ENCODE measurements at places on chromosomes 6 and 20.

- no peak for DNase-seq
Observed at GRCh38 chr20:63934271-63935068, 21.7 kb downstream of the UCKL1 start.

DNA sequence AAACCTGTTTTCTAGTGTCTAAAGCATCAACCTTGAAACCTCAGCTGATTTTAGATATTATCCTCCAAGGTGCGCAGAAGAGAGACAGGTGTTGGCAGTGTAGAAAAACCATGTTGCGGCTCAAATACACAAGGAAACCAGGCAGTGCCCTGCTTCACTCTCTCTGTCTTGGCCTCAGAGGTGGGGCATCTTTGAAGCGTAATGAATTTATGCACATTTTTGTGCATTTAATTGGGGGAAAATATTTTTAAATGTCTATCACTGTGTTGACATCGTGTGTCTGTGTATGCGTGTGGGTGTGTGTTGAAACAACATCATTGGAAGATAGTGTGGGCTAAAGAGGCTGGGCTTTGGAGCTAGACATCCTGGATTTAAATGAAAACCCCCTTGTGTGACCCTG, 334.0 kb upstream of the CHD6 start:
- DNase-seq: no peak

DNA sequence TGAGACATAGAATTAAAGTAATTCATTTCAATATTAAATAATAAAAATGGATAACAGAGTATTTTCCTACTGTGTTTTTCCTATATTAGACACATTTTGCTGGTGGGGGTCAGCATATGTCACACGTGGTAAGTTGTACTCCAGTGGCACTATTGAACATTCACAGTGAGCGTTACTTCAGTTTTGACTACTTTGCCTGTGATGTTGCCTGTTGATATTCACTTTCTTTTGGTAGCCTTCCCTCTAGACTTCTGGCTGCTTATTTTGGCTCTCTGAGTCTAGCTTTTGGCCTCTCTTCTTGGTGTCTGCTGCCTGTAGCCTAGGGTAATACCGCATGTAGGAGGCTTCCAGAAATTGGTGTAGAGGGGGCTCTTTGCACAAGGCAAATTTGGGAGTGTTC, 64.4 kb upstream of the TFB1M start:
- DNase-seq: no peak

GRCh38 chr6:169366258-169366901, 112.7 kb upstream of the THBS2 start:
- DNase-seq: no peak

DNA sequence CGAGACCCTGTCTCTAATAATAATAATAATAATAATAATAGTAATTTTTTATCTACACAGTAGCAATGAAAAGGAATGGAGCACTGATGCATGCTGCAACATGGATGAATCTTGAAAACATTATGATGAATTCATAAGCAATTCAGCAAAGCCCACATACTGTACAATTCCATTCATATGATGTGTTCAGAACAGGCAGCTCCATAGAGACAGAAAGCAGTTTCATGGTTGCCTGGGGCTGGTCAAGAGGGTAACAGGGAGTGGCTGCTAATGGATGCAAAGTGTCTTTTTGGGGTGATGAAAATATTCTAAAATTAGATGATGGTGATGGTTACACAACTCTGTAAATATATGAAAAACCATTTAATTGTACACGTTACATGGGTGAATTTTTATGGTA, 43.6 kb downstream of the SLC24A3 start:
- DNase-seq: no peak

DNA sequence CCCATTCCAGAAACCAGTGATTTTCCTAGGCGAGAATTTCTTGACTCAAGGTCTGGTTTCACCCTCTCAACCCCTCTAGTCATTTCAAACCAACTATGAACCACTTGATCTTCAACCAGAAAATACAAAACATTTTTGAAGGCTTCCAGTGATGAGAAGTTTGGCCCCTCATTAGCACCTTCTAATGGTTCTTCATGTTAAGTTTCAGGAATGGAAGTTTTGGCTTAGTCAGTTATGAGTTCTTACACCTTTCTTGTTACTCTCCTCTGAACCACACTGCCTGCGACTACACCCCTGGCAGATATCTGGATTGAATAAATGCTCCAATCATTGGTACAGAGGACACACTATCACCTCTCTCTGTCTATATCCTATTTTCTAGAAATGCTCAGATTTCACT, 67.2 kb downstream of the GJA10 start:
- DNase-seq: no peak

DNA sequence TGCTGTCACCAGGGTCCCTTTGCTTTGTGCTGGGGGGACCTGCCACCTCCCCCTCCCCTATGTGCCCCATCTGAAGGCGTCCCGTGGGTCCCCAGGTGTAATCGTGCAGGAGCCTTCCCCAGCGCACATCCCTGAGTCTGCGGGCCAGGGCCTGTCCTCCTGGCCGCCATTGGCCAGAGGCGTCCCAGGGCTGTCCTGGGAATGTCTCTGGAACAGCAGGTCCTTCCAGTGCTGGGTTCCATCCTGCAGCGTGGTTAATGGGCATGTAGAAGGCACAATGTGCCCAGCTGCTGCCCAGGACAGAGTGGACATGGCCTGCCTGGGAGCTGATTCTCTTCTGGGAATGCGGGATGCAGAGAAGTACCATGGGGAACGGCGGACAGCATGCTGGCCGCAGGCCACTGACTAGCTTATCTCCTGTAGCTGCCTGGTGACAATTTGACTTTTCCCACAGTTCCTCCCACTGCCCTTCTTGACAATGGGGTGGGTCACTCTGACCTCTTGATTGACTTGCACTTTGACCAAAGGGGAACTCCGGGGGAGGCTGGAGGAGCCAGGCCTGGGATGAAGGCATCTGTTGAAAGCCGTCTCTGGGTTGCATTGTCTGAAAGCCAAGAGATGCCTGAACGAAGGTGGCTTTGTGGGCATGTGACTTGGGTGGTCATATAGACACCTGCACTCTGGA, 64.0 kb downstream of the CTCFL start:
- no peak for DNase-seq

DNA sequence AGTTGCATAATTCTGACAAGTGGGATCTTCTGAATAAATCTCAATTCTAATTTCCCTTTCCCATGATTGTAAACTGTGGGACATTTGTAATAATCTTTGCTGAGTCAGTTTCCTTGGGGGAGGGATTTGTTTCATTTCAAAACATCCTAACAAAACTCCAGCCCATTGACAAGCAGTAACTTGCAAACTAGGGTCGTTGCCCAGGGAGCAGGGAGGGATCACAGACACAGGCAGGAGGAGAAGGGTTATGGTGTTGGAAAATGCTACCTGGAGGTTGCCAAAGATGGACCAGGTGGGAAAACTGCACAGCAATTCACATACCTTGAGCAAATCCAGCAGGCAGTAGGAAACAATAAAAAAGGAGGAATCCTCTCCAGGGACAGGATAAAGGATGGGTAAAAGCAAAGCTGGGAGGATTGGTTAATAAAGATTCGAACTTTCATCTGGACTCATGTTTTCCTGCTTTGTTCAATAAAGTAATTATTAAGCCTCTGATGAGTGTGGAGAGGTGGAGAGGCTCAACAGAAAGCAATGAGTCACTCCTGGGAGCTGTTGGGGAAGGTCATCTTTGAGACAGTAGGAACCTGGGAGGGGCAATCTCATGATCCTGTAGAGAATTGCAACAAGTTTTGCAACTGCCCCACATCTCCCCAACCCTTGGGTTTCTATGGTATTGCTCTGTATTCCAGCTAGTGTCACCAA, 87.3 kb upstream of the AKIRIN2 start:
- DNase-seq: no peak

DNA sequence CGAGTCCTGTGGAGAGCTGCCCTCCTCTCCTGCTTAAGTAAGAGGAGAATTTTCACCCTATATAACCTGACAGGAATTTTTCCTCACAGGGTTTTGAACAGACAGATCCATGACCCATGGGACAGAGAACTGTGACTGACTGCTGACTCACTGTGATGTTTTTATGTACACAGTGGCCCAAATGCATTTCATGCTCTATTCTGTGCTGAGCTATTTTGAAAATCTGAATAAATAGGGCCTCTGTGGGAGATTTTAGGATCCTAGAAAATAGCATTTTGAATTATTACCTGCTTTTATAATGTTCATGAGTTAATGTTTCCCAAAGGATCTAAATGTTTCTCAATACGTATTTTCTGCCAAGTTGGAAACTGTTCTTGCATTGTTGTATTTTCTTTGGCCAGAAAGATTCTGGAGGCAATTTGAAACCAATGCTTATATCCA, 577.4 kb downstream of the HTR1B start:
- DNase-seq: no peak

GRCh38 chr20:57390604-57391438, at the start of gene RBM38:
TSS of gene RBM38 (plus strand) at chr20:57391396. CDS start at chr20:57391582, 186 bp downstream.
- DNase-seq: no peak

- no peak for DNase-seq
Observed at GRCh38 chr20:52494244-52494643, 302.7 kb upstream of the ZFP64 start.

DNA sequence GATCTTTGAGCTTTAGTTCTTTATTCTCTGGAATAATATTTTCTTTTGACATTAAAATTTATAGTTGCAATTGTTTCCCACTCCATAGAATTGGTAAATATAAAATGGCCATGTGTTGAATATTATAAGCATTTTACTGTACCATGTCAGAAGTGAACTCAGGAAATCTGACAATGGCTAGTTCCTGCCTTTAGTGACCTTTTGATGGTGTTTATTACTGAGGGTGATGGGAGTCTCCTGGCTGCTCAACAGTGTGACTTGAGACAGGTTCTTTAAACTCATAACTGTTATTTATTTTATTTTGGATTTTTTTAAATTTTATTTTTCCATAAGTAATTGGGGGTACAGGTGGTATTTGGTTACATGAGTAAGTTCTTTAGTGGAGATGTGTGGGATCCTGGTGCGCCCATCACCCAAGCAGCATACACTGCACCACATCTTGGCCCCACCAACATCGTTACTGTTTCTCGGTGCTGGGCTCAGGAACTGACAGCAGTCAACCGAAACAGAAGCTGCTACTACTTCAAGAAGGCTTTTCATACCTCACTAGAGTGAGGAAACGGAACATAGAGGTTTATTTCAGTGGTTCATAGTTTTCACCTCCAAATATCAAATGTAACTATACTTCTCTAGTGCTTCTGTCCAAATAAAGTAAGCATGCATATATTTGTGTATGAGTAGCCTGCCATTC, 90.4 kb downstream of the PLEKHG1 start:
- DNase-seq: no peak

GRCh38 chr6:3838992-3839867, 9.9 kb upstream of the FAM50B start:
- no peak for DNase-seq

DNA sequence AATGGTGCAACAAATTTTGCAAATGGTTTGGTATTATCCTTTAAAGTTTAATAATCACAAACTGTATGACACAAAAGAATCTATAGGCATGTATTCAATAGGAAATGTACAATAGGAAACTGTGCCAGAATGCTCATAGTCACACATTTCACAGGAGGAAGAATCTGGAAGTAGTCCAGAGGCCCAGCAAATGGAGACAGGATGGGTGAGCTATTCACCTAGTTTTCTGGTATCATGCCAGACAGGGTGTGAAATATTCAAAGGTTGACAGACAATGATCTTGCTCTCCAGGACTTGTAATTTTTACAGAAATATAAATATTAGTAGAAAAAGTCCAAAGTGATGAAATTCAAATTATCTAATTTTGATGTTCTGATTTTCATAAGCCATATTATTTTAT, 520.1 kb upstream of the IMPG1 start:
- DNase-seq: no peak

DNA sequence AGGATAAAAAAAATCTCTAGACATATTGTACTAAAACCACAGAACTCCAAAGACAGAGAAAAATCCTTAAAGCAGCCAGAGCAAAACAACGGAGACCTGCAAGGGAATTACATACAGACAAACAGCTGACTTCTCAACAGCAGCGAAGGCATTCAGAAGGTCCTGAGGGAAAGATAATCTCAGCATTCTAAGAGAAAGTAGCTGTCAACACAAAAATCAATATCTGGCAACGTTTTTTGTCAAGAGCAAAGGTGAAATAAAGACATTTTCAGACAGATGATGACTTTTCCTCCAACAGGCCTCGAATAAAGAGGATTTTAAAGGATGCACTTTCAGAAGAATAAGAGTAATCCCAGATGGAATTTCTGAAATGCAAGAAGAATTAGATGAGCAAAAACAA, 6.1 kb upstream of the SCGN start:
- DNase-seq: no peak

DNA sequence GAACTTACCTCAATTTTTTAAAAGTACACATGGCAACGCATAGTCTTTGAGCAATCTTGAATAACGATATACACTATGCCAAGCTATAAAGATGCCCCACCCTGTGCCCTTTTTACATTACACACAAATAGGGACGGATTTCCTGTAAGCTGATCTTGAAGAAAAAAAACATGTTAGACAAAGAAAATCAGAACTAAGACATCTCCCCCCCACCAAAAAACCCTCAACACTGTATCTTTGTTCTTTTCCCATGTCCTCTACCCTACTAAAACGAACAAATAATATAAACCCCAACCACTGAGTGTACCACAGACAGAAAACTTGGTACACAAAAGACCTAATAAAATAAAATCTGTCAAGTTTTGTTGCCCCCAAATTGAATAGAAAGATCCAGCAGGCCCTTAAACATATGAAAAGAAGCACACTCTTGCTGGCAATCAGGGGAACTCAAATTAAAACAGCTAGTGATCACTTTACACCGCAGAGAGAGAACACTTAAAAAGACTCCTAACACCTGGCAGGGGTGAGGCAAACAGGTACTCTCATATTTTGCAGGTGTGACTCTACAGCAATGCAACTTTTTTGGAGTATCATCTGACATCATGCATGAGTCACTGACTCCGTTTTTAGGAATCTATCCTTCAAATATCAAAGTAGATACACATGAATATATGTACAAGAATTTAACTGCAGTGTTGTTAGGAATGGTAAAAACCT, 29.6 kb downstream of the BACH2 start:
- no peak for DNase-seq

DNA sequence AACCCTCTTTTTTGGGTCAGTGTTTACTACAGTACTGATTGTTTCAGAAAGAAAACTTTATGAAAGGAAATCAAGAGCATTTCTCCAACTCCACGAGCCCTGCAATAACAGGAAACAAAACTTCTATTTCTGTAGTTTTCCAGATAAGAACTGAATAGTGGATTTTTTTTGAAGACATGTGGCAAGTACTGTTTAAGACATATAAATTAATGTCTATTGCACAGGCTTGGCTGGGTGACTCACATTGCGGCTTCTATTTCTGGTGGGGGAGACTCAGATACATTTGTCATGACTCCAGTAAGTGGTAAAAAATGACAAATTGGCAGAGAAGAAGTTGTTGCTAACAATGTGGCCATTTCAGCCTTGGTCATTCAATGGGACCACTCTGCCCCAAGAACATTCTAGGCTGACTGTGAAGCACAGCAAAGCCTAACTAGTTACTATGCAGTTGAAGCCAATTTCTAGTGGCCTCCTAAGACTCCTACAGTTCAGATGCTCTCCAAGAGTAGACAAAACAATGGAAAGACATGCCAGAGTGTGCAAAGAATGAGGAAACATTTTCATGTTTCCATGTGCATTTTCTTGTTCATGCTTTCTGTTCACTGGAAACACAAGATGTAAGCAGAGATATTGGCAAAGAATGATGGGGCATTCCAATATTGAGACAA, 200.9 kb downstream of the EDN1 start:
- no peak for DNase-seq

- no peak for DNase-seq
Observed at GRCh38 chr20:40414843-40415615, 274.0 kb downstream of the MAFB start.
